ENCODE measurements at places on chromosomes 11 and 22.
A peak's percentile ranks its signal among the peaks of the same experiment; 100 is the strongest.

DNA sequence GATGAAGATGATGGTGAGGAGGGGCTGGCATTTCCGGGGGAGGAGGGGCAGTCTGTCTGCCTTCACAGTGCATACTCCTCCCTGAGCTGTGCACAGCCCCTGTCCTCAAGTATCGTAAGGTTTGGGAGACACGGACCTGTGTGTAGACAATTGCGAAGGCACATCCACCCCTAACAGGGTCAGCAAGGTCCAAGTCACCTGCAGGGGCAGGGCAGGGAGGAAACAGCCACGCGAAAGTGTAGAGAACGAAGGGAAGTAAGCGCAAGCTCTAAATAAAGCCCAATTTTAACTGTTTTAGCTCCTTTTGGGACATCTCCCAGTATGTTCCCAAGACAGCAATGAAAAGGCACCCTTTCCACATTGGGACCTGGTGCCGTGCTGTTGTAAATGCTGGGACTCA is 448.2 kb downstream of the TBC1D22A start:
- no peak for DNase-seq

- DNase-seq: no peak
Observed at GRCh38 chr11:21564833-21565682, 627.8 kb upstream of the ANO5 start.

DNA sequence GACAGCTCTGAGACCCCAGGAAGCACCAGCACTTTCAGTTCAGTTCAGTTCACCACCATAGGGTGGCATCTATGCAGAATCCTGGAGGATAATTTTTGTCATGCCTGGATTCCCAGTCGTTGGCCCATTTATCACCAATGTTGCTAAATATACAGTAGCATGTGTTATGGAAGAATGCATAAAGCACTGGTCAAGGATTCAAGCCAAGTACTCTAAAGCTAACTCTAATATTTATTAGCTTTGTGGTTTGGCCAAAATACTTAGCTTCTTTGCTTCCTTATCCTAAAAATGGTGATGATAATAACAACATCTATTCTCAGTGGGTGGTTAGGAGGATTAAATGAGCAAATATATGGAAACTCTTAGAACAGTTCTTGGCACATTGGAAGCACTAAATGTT is 294.7 kb upstream of the ZC3H12C start:
- DNase-seq: no peak

- DNase-seq: no peak
Observed at GRCh38 chr11:93846411-93846810, 4.0 kb downstream of the VSTM5 start.

GRCh38 chr11:83047515-83048225 is 24.0 kb downstream of the RAB30 start:
- DNase-seq: peak; percentile 30

GRCh38 chr11:132994966-132995365 is 537.3 kb downstream of the OPCML start:
- DNase-seq: no peak

- no peak for DNase-seq
Observed at GRCh38 chr11:37107831-37108230, 509.8 kb upstream of the RAG2 start.

GRCh38 chr11:117538263-117539135 is 210.8 kb downstream of the CEP164 start:
- no peak for DNase-seq

- no peak for DNase-seq
Observed at GRCh38 chr11:126879516-126879915, 121.1 kb downstream of the KIRREL3 start.

GRCh38 chr11:12053606-12054361 is 45.4 kb upstream of the DKK3 start:
- no peak for DNase-seq

DNA sequence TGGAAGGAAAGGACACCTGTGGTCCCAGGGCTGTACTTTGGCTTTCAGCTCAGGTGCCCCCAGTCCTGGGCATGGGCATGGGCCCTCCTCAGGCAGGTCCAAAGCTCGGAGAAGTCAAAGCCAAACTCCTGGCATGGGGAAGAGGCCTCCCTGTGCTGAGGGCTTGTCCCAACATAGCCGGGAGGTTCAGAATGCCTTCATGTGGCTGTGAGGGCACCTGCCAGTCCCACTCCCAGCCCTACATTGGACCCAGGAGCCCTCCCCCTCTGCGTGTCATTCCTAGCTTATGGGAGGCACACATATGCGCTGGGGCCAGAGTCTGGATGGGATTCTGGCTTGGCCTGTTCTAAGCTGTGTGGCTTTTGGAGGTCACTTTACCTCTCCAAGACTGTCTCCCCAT is 1.0 kb upstream of the KLHL35 start:
- no peak for DNase-seq

- DNase-seq: no peak
Observed at GRCh38 chr11:68106165-68106940, 14.8 kb downstream of the CHKA start.

DNA sequence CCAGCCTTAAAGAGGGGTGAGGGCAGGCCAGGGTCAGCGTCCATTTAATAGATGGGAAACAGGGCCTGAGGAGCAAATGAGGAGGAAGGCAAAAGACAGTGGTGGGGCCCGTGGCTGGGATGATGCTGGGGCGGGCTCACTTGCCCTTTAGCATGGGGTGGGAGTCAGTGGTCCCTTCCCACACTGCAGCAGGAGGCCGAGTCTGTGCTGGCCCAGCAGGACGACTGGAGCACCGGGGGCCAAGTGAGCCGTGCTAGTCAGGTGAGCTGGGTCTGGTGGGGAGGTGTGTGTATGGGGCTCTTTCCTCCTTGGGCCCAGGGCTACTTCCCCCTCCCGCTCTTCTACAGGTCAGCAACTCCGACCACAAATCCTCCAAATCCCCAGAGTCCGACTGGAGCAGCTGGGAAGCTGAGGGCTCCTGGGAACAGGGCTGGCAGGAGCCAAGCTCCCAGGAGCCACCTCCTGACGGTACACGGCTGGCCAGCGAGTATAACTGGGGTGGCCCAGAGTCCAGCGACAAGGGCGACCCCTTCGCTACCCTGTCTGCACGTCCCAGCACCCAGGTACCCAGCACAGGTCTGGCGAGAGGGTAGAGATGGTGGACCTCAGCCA is 12.8 kb downstream of the SCYL1 start:
- DNase-seq: no peak

DNA sequence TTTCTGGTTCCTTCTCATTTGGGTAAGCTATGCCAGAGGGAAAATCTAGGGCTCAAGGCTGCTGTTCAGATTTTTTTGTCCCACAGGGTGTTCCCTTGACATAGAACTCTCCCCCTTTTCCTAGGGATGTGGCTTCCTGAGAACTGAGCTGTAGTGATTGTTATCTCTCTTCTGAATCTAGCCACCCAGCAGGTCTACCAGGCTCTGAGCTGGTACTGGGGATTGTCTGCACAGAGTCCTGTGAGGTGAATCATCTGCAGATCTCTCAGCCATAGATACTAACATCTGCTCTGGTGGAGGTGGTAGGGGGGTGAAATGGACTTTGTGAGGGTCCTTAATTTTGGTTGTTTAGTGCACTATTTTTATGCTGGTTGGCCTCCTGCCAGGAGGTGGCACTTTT is 167.3 kb upstream of the PGR start:
- DNase-seq: no peak

DNA sequence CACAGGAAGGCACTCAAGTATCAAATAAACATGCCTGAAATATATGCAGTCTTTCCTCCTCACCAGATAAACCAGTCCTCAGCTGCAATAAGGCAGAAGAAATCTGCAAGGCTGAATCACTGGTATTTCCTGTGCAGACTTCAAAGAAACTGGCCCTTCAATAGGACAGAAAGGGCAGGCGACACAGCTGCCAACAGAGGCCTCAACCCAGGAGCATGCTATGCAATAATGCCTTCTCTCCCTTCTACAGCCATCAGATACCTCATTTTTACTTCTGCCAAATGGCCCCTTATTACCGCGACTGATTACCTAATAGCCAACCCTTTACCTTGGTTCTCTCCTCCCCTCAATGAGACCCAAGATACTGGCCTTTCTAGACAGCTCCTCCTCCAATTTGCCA is 8.0 kb downstream of the NUMA1 start:
- peak; percentile 55 for DNase-seq

DNA sequence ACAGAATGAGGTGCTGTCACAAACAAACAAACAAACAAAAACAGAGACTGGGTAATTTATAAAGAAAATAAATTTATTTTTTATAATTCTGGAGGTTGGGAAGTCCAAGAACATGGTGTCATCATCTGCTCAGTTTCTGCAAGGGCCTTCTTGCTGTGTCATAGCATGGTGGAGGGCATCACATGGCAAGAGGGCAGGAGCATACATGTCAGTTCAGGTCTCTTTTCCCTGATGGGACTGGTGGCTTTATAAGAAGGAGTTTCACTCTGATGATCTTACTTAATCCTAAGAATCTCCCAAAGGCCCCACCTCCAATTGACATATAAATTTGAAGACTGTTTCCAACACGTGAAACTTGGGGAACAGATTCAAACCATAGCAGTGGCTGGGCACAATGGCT is 135.7 kb downstream of the NECTIN1 start:
- DNase-seq: no peak

All from H4 (cell line).